ENCODE measurements at places on chromosomes 3 and 15.
A peak's percentile ranks its signal among the peaks of the same experiment; 100 is the strongest.

DNA sequence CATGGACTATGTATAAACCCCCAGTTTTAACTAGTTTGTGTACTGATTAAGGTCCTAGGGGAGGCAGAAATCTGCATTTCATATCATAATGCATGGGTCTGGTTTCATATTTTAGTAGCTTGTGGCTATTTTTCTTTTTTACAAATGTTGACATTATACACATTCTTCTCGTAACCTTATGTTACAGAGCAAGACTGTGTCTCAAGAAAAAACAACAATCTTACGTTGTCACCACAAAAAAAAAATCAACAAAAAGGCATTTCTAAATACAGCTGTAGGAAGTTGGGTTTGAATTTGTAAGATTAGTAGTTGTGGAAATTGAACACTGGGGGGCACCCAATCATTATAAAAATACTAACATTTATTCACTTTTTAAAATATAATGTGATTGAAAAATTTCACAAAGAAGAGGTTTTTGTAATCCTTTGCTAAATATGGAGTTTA, 17.9 kb downstream of the SERP1 start:
- peak; percentile 70 for DNase-seq

- DNase-seq, result no peak
Measured at GRCh38 chr15:48823237-48823636, 12.4 kb upstream of the CEP152 start.

GRCh38 chr3:129317848-129318247, 39.2 kb downstream of the HMCES start:
- DNase-seq, result peak; percentile 27

GRCh38 chr3:14880447-14881106, 61.8 kb downstream of the FGD5 start:
- no peak for DNase-seq

GRCh38 chr15:95574053-95574452, 756.4 kb upstream of the NR2F2 start:
- DNase-seq, result no peak

GRCh38 chr15:46293550-46293949, 658.7 kb downstream of the SQOR start:
- no peak for DNase-seq

DNA sequence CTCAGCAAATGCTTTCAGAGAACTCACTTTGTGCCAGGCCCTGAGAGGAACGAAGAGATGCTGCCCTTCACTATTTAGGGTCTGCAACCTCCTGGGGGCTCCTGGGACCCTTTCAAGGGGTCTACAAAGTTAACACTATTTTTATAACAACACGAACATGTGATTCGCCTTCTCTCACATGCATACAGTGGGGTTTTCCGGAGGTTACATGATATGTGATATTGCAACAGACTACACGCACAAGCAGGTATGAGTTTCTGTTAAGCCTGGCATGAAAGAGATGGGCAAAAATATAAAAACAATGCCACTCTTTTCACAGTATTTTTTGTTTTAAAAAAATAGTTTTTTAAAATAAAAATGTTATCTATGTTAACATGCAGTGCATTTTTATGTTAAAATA, 10.3 kb downstream of the STARD5 start:
- DNase-seq, result no peak

- DNase-seq, result peak; percentile 70
Measured at GRCh38 chr15:69414701-69415167, 585 bp downstream of the KIF23 start.

- peak; percentile 29 for DNase-seq
Measured at GRCh38 chr3:7709376-7710082, 792.1 kb upstream of the LMCD1 start.

GRCh38 chr3:117404141-117404540, 694.6 kb downstream of the TUSC7 start:
- no peak for DNase-seq

Measured in hematopoietic multipotent progenitor cell treated with erythropoietin and hydrocortisone succinate and interleukin-3 and kit ligand, for 4 days (in vitro differentiated cells).